ENCODE measurements at places on chromosomes 7 and 10.

DNA sequence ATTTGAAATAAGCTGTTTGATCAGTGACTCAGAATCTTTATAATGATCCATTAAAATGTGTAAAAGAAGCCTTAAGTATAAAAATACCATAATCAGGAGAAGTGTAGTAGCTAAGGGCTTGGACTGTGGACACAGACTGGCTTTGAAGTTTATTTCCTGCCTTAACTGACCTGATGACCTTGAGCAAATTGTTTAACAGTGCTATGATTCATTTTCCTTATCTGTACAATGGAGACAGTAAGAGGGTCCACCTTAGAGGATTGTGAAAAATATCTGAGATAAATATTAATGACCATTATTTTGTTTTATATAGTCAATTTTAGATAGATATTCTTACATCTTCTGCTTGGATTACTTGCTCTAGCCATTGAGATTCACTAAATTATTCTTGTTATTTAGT, 13.3 kb upstream of the RPA3 start:
- DNase-seq, result no peak

DNA sequence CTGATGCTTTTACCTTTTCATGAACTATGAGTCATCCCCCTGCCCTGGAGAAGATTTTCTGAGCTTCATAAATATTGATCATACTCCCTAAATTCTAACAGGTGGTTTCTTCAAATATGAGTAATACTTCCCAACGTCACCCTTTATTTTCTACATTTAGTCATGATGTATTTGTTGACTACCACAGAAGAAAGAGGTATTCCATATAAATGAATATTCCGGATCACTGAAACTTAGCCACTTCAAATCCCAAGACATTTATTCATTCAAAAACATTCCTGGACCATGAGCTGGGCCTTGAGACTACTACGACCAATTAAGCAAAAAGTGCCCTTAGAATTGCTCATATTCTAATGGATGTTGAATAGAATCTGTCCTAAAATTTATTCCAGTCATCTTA, 395.8 kb upstream of the NPVF start:
- DNase-seq, result no peak

- no peak for DNase-seq
These were observed 174.1 kb upstream of the MKI67 start for GRCh38 chr10:128300290-128300824.

GRCh38 chr10:1390200-1390599, 334.0 kb downstream of the WDR37 start:
- no peak for DNase-seq

DNA sequence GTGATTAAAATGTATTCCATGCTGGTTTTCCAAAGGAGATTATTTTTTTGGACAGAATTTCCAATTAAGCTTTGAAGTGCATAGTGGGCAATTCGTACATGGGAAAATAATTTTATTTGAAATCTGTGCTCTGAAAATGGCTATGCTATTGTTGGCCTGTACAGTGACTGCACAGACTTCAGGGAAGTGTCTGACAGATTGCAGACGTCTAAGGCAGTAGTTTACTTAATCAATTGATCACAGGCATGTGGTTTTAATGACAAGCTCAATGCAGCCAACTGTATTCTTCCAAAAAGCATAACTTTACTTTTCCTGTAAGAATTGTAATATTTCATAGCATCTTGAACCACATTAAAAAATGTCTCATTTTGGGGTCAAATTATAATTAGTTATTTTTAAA, 102.0 kb downstream of the SEMA3C start:
- DNase-seq, result no peak

DNA sequence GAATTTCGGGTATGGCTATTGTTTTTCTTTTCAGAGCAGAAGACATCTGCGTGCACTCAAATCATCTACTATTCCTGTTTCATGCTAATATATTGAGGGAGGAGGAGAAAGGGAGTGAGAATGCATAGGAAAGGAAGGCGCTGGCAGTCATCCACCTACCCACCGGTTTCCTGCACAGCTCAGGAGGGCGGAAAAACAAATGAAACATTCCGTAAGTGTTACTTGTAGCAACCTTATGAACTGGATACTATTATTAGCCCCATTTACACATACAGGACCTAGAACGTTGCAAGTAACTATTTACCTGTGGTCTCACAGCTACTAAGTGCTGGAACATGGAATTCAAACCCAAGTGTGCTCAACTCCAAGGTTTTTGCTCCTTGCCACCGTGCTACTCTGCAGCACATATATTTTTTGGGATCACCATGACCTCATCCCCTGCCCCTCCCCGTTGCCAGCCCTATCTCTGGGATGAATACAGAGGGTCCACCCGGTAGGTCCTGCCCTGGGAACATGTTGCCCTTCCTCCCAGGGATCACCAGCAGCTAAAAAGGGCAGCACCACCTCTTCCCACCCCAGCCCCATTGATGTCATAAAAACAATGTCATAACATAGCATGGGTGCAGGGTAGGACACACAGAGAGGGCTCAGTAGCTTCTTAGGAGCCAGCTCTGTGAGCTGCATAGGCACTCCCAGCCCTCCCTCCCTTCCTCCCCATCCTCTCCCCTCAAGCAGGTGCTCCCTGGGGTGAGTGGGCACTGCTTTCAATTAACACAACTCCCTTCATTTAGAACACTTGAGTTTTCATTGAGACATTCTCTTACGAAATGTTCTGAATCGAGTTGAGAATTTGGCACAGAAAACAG, 16.9 kb downstream of the GFRA1 start:
- DNase-seq, result no peak

DNA sequence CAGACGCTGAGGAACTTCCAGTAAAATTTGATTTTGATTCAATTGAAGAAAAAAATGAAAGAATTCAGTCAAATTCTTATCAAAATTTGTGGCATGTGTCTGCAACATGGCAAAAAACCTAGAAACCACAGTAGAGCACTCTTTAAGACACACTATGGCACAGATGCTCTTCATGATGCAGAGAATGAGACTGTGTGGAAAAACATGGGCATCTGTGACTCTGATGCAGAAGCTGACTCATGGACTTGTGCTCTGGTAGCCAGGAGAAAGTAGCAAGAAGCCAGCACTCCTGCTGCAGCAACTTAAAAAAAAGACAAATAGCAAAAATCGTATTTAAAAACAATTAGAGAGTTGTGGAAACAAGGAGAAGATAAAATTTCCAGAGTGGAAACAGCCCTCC, 8.9 kb upstream of the KCNK18 start:
- DNase-seq, result no peak

GRCh38 chr10:100075426-100076220, 6.0 kb downstream of the CPN1 start:
- DNase-seq, result no peak

DNA sequence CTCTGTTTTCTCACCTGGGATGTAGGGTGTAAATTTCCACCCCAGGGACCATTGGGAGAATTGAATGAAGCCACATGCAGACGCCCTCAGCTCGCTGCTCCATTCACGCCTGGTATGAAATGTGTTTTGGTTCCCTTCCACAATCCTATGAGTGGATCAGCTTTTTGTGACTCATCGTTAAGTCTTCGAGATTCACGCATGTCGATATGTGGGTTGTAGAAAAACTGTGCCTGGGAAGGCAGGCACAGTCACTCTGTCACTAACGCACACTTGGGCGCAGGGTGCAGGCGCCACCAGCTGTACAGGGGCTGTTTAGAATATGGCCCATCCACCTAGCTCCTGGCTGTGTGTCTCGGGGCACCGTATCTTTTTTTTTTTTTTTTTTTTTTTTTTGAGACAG, 64.2 kb upstream of the SH2B2 start:
- DNase-seq, result no peak

DNA sequence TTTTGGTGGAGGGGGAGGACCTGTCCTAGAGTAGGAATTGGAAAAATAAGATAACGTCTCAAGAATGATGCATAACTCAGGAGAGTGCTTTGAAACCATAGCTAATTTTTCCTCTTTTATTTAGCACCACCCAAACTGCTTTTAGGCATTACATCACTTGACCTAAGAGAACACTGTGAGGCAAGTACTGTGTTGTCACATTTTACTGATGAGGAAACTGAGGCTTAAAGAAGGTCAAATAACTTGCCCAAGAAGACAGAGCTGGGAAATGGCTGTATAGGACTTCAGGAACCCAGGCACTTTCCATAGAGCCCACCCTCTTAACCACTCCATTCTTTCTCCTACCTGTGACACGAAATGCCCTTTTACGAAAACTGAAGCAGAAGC, 21.4 kb downstream of the ADRB1 start:
- DNase-seq, result no peak

Measured in activated CD4-positive, CD25-positive, alpha-beta regulatory T cell treated with anti-CD3 and anti-CD28 coated beads, Interleukin-2, amount 50 U/mL, for 72 hours (primary cell).